ENCODE measurements at places on chromosomes 6 and 20. TPM values are rescaled to one million over a fixed set of nuclear protein-coding genes. Genes with fewer than 3 reads are reported as not detected.

Gene CYP24A1
- 7.1 TPM for total RNA-seq

Gene ARMC12
- total RNA-seq: 1.8 TPM

Gene IL20RA
- total RNA-seq: 0.90 TPM

- no peak for DNase-seq
- no peaks in the 10 kb centered on the region for H3K27me3 ChIP-seq
- no peaks in the 10 kb centered on the region for H3K36me3 ChIP-seq
- peaks cover 41% of the 10 kb centered on the region for H3K4me1 ChIP-seq
- H3K4me3 ChIP-seq: peak overlapping the region; percentile 65
- peak overlapping the region; percentile 75 for H3K27ac ChIP-seq
Observed at GRCh38 chr6:156774863-156775405, 2.2 kb upstream of the ARID1B start.

- no peaks in the 10 kb centered on the region for H3K36me3 ChIP-seq
- peaks cover 2% of the 10 kb centered on the region for H3K27me3 ChIP-seq
- H3K27ac ChIP-seq: peak overlapping the region; percentile 77
- H3K4me3 ChIP-seq: peak overlapping the region; percentile 92
- DNase-seq: no peak
Observed at GRCh38 chr6:105402090-105402938, 568 bp downstream of the PREP start.

DNA sequence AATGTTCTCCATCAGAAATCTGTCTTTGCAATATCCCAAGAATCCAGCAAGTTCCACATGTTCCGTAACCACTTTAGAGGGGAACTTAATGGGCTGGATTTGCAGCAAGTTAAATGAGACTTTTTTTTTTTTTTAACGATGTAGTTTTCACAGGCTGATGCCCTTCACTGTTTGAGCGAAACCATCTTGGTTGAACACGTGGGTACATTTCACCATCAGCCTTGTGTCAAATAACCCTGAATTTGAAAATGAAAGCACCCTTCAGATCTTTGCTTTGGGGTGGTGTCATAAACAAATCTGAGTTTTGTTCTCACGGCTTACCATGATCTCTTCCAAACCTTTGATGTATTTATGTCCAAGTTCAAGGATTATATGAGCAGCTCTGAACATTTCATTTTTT is 73.7 kb upstream of the EXOC2 start:
- no peak overlapping the region for H3K4me3 ChIP-seq
- H3K27ac ChIP-seq: no peak overlapping the region
- no peak for DNase-seq
- H3K27me3 ChIP-seq: peaks cover 42% of the 10 kb centered on the region

DNA sequence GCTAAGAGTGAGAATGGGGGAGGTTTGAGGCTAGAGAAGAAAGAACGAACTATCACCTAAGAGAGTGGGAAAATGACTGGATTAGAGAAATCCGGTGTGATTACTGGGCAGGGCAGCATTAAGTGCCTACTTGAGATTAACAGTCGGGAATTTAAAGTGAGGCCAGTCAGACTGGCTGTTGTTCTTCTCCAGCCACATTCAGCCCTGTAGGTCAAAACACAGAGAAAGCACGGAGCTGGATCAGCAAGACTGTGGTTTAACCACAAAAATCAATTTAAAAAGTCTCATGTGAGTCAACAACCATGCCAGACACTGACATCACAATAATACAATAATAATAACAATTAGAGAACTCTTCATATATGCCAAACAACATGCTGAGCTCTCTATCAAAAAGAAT is 301.9 kb upstream of the SGK1 start:
- no peak for DNase-seq
- H3K27me3 ChIP-seq: peaks cover 37% of the 10 kb centered on the region
- H3K4me1 ChIP-seq: peaks cover 4% of the 10 kb centered on the region

DNA sequence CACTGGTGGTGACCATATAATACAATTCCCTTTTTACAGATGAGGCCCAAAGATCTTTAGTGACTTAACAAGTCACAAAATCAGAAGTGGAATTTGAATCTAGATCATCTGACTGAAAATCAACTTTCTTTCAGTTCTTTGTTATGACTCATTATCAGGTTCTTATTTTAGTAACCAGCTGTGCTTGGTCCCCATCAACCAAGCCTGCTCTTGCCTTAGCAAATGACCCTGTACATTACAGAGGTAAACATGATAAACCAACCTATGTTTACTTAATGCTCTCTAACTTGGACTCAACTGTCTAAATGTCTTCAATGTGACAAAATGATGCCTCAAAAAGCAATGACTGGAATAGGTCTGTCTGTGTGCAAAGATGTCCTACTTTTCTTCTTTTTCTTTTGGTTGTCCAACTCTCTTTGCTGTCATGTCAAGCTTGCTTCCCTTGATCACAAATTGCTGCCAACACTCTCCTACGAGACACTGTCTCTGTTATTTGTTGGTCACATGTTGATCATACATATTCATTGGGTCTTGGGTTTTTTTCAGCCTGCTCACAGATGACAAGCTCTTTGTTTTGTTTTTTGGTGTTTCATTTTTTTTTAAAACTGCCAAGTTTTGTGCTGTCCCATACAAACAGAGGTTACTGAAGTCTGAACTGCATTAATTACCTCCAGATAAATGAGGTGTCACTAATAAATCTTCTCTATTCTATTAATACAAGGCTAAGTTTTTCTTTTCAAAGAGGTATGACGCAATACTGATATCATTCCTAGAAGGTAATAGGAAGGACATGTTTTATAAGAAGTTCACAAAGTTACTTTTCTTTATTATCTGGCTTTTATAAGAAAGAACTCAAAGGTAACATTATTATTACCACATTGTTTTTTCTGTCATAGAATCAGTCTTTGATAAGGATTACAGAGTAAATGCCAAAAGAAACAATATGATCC is 62.2 kb upstream of the PLN start:
- no peaks in the 10 kb centered on the region for H3K4me1 ChIP-seq
- no peak overlapping the region for H3K4me3 ChIP-seq
- no peak for DNase-seq
- no peaks in the 10 kb centered on the region for H3K27me3 ChIP-seq
- H3K27ac ChIP-seq: no peak overlapping the region

GRCh38 chr20:48395816-48396546 is 431.8 kb downstream of the PREX1 start:
- H3K36me3 ChIP-seq: peaks cover 6% of the 10 kb centered on the region
- H3K4me1 ChIP-seq: peaks cover 54% of the 10 kb centered on the region
- H3K27ac ChIP-seq: peak overlapping the region; percentile 41
- peak overlapping the region; percentile 12 for H3K4me3 ChIP-seq

DNA sequence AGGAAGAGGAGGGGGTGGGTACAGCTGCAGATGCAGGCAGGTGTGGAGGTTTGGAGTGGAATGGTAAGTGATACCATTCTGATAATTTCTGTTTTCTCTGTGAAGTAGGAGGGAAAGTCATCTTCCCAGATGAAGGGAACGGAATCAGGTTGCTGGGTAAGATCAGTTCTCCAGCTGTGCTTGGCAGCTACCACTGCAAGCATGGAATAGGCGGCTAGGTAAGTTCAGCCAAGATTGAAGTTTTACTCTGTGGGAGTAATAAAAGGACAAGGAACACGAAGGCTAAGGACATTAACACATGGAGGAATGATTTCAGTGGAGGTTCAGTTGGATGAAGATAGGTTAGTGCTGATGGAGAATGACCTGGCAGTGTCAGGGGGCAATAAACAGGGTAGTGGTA is 128.3 kb downstream of the CARMIL1 start:
- no peak overlapping the region for H3K4me3 ChIP-seq
- DNase-seq: no peak
- H3K27me3 ChIP-seq: no peaks in the 10 kb centered on the region
- no peaks in the 10 kb centered on the region for H3K36me3 ChIP-seq
- no peak overlapping the region for H3K27ac ChIP-seq

DNA sequence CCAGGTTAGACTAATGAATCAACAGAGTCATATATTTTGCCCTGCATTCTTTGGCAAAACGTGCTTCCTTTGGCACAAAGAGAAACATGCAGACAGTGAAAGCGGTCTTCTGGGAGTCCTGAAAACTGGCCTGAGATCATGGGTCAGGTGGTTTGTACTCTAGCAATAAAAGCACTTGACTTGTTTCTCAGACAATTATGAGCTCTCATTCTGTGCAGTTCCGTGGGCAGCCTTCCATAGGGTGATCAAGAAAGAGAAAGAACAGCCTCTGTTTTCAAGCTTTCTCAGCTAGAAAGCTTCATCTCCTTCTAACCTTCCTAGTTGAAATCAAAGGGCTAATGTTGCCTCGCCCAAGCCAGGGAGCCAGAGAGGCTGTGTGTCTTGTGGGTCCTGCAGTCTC is 62.7 kb upstream of the ISM1 start:
- peaks cover 3% of the 10 kb centered on the region for H3K27me3 ChIP-seq
- DNase-seq: no peak
- H3K4me1 ChIP-seq: peaks cover 5% of the 10 kb centered on the region
- H3K4me3 ChIP-seq: no peak overlapping the region
- H3K27ac ChIP-seq: no peak overlapping the region

GRCh38 chr6:143531720-143532499 is 20.4 kb upstream of the FUCA2 start:
- no peak overlapping the region for H3K4me3 ChIP-seq
- no peaks in the 10 kb centered on the region for H3K36me3 ChIP-seq
- H3K27ac ChIP-seq: no peak overlapping the region
- DNase-seq: no peak
- peaks cover 5% of the 10 kb centered on the region for H3K4me1 ChIP-seq

DNA sequence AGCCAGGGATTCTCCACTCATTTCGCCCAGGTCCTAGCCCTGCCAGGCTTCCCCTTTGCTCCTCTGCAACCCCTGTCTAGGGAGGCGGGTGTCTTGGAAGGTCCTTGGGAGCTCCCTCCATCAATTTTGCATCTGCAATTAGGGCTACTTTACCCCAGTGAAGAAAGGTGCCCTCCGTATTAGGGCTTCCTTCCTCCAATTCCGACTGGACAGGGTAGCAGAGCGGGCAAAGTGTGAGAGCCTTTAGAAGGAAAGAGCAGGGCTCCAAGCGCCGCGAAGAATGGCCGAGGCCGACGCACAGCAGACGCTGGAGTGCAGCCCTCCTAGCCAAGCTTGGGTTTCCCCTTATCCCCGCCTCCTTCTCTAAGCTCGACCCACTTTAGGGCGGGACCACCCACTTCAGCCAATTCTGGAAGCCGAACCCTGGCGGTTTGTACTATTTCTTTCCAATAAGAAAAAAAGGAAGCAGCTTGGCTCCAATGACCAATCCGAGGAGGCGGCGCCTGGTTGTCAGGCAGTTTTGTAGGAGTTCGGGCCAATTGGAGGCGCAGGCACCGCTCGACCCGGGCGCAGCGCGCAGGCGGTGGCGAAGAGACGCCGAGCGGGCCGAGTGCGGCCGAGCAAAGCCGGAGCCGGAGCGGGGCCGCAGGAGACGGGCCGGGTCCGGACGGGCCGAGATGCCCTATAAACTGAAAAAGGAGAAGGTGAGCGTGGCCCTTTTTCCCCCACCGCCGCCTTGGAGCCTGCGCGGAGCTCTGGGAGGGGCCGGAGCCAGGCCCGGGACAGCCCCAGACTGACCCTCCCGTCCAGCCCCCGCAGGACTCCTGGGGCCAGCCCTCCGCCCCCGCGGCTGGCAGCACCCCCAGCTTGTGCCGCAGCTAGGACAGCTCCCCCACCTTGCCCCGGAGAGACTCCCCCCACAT is at the start of gene PPP2R5D:
Gene PPP2R5D, plus strand, starts transcription at position 570 of the 923 bp plus-strand sequence. Its CDS starts 108 bp downstream, at position 678.
- H3K4me3 ChIP-seq: peak within 1 kb of the TSS; percentile 94
- no peaks in the 10 kb centered on the region for H3K27me3 ChIP-seq
- DNase-seq: peak; percentile 93
- peak within 1 kb of the TSS; percentile 85 for H3K27ac ChIP-seq
- peaks cover 4% of the 10 kb centered on the region for H3K36me3 ChIP-seq

DNA sequence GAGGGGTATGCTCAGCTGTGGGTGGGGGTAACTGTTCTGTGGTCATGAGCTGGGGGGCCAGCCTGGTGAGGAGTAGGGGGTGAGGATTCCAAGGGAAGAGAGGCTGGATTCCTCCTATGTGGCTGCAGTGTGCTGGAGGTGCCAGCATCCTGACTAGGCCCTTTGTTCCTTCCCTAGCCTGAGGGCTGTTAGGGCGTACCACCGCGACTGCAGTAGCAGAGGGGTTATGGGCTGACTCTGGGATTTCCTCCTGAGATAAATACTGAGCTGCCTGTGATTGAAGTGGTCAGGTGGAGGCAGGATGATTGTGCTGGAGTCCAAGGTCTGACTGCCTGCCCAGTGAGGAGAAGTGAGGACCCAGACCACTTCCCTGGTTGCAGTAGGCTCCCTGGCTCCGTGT is 205.3 kb downstream of the ADGRG6 start:
- no peak overlapping the region for H3K27ac ChIP-seq
- peaks cover 18% of the 10 kb centered on the region for H3K27me3 ChIP-seq
- no peak overlapping the region for H3K4me3 ChIP-seq
- H3K36me3 ChIP-seq: no peaks in the 10 kb centered on the region

- H3K27me3 ChIP-seq: no peaks in the 10 kb centered on the region
- no peaks in the 10 kb centered on the region for H3K36me3 ChIP-seq
- no peak for DNase-seq
- H3K4me3 ChIP-seq: no peak overlapping the region
- no peak overlapping the region for H3K27ac ChIP-seq
Observed at GRCh38 chr6:98644063-98644462, 190.3 kb upstream of the POU3F2 start.

- no peaks in the 10 kb centered on the region for H3K4me1 ChIP-seq
- H3K27ac ChIP-seq: no peak overlapping the region
- no peaks in the 10 kb centered on the region for H3K27me3 ChIP-seq
- DNase-seq: no peak
- H3K4me3 ChIP-seq: no peak overlapping the region
- H3K36me3 ChIP-seq: no peaks in the 10 kb centered on the region
Observed at GRCh38 chr6:102438171-102438570, 1044.7 kb downstream of the GRIK2 start.

DNA sequence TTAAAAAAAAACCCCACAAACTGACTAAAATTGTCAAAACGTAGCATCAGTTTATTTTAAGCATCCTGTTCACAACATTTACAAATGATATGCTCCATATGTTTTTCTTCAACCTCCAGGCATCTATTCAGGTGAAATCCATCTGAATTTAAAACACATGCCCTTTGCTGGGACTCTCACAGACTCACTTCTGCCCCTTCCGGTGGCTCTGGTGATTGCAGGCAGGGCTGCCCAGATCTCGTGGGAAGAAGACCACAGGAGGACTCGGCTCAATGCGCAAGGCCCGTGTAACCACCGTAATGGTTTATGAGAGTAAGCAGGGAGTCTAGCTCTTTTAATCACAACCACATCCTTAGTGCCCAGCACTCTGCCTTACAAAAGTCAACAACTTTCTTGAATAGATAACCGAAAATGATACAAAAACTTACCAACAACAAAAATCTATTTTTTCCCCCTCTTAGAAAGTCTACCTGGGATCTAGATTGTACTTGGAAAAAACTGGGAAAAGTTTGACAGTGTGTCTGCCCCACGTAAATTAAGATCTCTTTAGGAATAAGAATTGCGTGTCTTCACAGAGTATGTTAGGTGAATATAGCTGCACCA is 139.1 kb downstream of the KIF16B start:
- no peaks in the 10 kb centered on the region for H3K27me3 ChIP-seq
- no peak overlapping the region for H3K27ac ChIP-seq
- peaks cover 22% of the 10 kb centered on the region for H3K36me3 ChIP-seq
- no peak overlapping the region for H3K4me3 ChIP-seq
- H3K4me1 ChIP-seq: no peaks in the 10 kb centered on the region

GRCh38 chr6:52415917-52416628 is 4.1 kb upstream of the EFHC1 start:
- no peaks in the 10 kb centered on the region for H3K36me3 ChIP-seq
- H3K27me3 ChIP-seq: no peaks in the 10 kb centered on the region
- peaks cover 24% of the 10 kb centered on the region for H3K4me1 ChIP-seq
- DNase-seq: no peak
- peak overlapping the region; percentile 78 for H3K27ac ChIP-seq

Data from type B pancreatic cell (in vitro differentiated cells).